Stimulated activated CD4-positive, alpha-beta T cell treated with anti-CD3 and anti-CD28 coated beads, Interleukin-1b, Interleukin-23, amount 100 ng/mL, for 1 hour (primary cell): ENCODE measurements at places on chromosomes 11 and 22.

GRCh38 chr22:48197189-48197690 lies 1434.8 kb downstream of the TBC1D22A start:
- no peak for DNase-seq

DNA sequence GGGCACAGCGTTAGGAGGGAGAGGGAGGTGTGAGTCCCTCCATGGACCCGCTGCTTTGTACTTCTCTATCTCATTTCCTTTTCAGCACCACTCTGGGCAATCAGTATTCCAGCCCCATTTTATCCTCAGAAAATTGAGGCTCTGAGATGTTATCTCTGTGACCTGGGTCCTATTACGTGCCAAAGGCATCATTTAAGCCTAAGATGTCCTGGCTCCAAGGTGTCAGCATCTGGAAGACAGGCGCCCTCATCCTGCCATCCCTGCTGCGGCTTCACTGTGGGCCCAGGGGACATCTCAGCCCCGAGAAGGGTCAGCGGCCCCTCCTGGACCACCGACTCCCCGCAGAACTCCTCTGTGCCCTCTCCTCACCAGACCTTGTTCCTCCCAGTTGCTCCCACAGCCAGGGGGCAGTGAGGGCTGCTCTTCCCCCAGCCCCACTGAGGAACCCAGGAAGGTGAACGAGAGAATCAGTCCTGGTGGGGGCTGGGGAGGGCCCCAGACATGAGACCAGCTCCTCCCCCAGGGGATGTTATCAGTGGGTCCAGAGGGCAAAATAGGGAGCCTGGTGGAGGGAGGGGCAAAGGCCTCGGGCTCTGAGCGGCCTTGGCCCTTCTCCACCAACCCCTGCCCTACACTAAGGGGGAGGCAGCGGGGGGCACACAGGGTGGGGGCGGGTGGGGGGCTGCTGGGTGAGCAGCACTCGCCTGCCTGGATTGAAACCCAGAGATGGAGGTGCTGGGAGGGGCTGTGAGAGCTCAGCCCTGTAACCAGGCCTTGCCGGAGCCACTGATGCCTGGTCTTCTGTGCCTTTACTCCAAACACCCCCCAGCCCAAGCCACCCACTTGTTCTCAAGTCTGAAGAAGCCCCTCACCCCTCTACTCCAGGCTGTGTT lies 829 bp upstream of the APOC3 start:
- DNase-seq = no peak

DNA sequence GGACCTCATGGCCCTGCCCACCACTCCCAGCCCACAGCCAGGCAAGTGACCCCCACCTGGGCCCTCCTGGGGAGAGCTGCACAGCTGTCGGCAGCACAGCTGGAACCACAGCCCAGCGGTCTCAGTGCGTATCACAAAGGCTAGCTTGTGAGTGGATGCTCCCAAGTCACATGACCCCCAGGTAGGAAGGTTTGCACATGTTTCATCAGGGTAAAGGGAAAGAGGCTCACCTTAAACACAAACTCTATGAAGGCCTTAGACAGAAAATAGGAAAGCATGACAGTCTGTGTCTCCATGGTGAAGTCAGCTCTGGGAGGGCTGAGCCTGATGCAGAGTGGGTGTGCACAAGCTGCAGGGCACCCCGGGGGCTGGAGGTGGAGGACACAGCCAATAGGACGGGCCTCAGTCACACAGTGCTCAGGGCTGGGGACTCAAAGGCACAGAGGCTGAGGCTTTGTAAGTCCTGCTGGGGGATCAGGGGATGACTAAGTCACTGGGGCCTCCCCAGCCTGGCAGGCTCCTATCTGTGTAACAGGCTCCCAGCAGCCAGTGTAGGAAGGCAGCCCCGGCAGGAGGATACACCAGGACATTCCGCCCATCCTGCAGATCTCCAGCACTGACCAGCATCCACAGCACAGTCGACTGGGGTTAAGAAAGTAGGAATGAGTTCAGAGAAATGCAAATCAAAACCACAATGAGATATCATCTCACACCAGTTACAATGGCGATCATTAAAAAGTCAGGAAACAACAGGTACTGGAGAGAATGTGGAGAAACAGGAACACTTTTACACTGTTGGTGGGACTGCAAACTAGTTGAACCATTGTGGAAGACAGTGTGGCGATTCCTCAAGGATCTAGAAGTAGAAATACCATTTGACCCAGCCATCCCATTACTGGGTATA lies 22.0 kb downstream of the CELSR1 start:
- no peak for DNase-seq

DNA sequence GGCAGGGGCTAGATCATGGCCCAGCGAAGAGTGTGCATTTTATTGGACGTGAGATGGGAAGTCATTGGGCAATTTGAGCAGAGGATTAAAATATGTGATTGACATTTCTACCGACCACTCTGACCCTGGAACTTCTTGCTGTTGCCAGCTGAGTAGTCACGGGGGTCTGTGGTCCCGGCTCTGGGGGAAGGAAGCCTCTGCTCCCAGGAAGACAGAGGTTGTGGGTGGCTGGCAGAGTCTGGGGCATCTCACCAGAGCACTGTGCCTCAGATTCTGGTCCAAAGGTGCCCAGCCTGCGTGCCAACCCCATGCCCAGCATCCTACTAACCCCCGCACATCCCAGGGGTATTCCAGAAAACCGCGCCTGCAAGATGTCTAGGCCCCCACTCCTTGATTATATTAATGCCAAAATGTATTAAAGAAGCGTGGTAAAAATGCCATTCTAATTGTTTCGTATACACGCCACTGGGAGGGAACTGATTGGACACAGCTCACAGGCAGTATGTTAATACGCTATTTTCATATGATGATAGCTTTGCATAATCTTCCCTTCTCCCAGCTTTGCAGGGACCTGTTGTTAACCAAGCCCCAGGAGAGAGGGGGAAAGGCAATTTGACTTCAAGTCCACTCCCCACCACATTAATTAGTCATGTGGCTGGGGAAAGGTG lies 25.3 kb upstream of the LMO1 start:
- no peak for DNase-seq

DNA sequence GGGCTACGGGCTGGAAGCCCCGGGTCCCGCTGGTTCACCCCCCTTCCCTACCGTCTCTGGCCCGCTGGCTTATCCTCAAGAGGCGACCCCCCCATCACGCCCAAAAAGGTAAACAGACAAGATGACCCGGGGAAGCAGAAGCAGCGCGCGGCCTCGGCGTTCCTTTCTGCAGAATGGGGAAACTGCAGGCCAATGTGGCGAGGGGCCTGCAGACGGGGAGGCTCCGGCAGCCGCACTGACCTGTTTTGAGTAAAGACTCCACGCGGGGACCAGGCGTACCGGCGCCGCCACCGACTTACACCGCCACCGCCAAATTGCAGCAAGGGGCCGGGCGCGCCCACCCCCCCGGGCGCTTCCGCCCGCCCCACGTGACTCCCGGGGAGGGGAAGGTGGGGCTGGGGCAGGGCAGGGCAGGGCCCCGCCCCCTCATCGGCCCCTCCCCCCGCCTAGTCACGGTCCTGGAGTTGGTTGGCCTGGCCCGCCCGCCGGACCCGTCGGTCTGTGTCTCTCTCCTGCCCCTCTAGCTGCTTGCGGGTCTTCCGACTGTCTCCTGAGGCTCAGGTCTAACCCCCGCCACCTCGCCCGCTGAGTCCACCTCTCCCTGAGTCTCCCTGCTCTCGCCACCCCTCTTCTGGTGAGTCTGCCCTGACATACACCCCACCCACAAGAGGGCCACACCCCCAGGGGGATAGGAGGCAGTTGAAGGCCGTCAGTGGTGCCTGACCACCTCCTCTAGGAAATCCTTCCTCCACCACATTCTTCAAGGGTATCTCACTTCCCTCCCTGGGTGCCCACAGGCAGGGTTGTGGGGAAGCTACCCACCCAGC lies at the start of gene ARAP1:
ARAP1 (minus strand) TSS at position 321 of the 827 bp plus-strand sequence. CDS start 25,280 bp downstream, outside the sequence.
- DNase-seq = peak; percentile 50

DNA sequence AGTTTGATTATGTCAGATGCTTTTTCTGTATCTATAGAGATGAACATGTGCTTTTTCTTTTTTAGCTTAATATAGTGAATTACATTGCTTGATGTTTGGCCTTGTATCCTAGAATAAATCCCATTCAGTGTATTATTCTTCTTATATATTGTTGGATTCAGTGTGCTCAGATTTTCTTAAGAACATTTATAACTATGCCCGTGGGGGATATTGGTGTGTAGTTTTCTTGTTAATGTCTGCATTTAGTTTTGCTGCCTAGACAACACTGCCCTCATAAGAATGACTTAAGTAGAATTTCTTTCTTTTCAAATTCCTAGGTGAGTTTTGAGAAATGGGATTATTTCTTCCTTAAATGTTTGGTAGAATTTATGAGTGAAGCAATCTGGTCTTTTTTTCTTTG lies 98.5 kb downstream of the TMEM135 start:
- no peak for DNase-seq

- DNase-seq = no peak
These were observed 69.2 kb downstream of the SLC36A4 start for GRCh38 chr11:93128574-93128973.
